ENCODE measurements at places on chromosomes 16 and 17. TPM values are rescaled to one million over a fixed set of nuclear protein-coding genes. Genes with fewer than 3 reads are reported as not detected.

DNA sequence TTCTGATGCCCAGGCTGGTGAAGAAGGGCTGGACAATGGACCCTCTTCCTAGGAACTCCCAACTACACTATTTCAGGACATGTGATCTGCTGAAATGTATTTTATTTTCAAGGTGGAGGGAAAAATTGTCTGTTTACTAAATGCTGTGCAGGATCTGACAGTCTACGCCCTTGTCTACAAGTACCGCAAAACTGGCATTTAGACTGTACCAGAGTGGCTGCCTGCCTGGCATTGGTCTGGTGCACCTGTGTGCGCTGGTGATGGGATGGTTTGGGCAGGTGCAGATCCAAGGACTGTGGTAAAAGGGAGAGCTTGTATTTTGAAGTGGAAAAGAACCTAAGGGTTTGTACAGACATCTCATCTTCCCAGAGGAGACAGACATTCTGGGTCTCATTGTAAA lies 79.7 kb downstream of the AIPL1 start:
- ATAC-seq: no peak

- no peak for ATAC-seq
Observed at GRCh38 chr17:6706499-6706898, 6.7 kb downstream of the SLC13A5 start.

Gene TMEM204
- 2.8 TPM for total RNA-seq

DNA sequence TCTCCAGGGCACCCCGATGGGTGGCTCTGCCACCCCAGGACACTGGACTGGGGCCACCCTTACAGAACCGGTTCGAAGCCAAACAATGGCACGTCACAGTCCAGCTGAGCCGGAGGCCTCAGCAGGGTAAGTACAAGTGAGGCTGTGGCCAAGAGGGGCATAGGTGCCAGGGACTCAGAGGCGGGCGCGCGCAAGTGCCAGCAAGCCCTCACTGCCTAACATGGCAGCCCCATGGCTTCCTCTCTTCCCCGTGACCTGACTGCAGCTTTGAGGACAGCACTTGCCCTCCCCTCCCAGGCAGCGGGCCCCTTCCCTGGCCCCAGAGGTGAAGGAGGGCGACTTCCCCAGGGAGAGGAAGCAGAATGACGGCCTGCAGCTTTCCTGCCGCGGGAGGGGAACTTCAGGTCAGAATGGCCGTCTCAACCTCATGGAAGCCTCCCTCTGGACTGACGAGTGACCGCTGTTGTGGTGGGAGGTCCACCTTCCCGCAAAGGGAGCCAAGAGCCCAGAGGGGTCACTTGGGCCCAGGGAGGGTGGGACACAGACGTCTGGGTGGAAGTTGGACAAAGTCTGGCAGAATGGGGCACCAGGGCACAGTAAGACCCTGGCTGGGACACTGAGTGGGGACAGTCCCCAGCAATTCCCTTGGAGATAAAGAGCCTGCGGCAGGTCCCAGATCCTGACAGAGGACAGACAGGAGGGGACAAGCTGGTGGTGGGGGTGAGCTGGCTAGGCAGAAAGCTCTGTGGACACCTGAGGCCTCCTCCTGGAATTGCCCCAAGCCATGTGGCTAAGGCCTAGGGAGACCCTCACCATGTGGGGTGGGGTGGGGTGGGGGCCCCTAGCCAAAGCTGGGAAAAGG lies 52.1 kb upstream of the TOB1 start:
- ATAC-seq: no peak

Gene TMEM238L
- 2.3 TPM for total RNA-seq

- no peak for ATAC-seq
Observed at GRCh38 chr17:46787478-46787877, 31.0 kb downstream of the WNT3 start.

Gene ATP2C2
- 6.9 TPM for total RNA-seq

GRCh38 chr17:77111934-77112296 lies 28.9 kb upstream of the SEC14L1 start:
- no peak for ATAC-seq

DNA sequence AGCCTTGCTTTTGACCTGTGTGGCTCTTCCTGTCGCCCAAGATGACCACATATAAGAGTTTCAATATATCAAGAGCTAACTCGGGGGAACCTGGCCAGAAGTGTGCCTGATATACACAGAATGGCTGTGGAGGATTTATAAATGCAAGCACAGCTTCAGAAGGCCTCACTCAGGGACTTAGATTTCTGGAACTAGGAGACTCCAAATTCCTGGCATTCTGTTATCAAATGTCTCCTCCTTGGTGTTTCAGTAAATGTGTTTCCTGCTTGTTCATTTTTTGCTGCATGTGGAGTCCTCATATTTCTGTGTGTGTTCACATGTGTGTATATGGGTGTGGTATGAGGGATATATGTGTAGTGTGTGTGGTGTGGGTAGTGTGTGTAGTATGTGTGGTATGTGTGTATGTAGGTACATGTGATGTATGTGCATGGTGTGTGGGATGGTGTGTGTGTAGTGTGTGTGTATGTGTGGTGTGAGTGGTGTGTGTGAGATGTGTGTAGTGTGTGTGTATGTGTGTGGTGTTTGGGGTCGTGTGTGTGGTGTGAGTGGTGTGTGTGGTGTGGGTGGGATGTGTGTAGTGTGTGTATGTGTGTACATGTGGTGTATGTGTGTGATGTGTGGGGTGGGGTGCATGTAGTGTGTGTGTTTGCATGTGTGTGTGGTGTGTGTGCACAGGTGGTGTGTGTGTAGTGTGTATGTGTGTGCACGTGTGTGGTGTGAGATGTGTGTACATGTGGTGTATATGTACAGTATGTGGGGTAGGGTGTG lies 981 bp upstream of the CD300H start:
- ATAC-seq: no peak

GRCh38 chr17:29444589-29444988 lies 54.4 kb downstream of the TAOK1 start:
- peak; percentile 59 for ATAC-seq

DNA sequence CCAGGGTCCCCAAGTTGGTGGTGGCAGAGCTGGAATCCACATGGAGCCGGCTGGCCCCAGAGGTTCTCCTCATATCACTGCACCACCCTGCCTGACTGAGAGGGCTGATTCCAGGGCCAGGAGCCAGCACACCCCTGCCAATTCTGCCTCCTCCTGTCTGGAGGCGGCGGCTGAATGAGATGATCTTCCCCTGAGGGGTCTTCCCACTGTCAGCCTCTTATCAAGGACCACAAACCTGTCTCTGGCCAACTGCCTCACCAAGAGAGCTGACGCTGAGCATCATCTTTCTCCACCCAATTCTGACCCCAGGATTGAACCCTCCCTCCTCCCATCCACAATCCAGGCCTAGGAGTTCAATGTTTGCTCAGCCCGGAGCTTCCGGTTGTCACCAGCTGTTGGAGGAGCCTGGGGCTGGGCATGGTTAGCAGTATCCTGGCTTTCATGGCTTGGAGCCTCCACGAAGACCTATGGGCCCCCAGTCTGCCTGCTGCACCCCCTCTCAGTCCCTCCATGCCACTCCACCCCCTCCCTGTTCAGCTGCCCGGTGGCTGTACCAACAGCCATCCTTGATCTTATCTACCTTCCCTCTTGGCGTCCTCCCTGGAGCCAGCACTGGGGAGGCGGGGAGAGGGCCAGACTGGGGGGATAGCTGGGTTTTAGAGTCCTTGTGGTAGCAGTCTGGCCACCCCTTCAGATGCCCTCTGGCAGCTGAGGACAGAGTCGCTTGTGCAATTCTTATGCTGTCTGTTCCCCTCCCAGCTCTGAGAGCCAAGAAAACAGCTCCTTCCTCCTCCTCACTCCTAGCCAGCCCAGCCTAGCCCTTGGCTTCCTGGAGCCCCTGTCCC lies 25.6 kb downstream of the ABCC3 start:
- peak; percentile 14 for ATAC-seq

Gene TBX6
- 3.6 TPM for total RNA-seq

DNA sequence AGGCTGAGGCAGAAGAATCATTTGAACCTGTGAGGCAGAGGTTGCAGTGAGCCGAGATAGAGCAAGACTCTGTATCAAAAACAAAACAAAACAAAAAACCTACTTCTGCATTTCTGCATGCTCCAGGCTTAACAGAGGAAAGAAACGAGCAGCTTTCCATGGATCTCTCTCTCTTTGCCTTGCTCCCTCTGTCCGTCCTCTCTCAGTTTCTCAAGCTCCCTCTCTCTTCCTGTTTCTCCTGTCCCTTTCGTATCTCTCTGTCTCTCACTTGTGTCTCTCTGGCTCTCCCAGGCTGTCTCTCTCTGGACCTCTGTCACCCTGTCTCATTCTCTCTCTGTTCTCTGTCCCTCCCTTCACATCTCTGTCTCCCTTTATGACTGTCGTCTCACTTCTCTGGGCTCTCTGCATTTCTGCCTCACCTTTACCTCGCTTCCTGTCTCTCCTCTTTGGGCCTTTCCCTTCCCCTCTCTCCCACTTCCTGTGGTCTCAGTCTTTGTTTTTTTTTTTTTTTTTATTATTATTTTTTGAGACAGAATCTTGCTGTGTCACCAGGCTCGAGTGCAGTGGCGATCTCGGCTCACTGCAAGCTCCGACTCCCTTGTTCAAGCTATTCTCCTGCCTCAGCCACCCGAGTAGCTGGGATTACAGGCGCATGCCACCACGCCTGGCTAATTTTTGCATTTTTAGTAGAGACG lies 4.1 kb upstream of the PITPNA start:
- ATAC-seq: no peak

- no peak for ATAC-seq
Observed at GRCh38 chr16:25951999-25952398, 260.2 kb downstream of the HS3ST4 start.

GRCh38 chr17:80630560-80631120 lies 86.0 kb downstream of the RPTOR start:
- no peak for ATAC-seq

- peak; percentile 69 for ATAC-seq
Observed at GRCh38 chr16:68265078-68265920, 973 bp downstream of the SLC7A6 start.

- no peak for ATAC-seq
Observed at GRCh38 chr17:43126911-43127290, 1.7 kb upstream of the BRCA1 start.

- peak; percentile 88 for ATAC-seq
Observed at GRCh38 chr16:81661082-81661481, 118.0 kb upstream of the PLCG2 start.

Gene SCIMP
- 0.72 TPM for total RNA-seq

GRCh38 chr17:48478224-48479013 lies 48.4 kb upstream of the SKAP1 start:
- ATAC-seq: no peak

GRCh38 chr16:15976225-15976812 lies 26.9 kb downstream of the ABCC1 start:
- ATAC-seq: peak; percentile 59

Gene KRTAP4-1
- total RNA-seq: not detected

DNA sequence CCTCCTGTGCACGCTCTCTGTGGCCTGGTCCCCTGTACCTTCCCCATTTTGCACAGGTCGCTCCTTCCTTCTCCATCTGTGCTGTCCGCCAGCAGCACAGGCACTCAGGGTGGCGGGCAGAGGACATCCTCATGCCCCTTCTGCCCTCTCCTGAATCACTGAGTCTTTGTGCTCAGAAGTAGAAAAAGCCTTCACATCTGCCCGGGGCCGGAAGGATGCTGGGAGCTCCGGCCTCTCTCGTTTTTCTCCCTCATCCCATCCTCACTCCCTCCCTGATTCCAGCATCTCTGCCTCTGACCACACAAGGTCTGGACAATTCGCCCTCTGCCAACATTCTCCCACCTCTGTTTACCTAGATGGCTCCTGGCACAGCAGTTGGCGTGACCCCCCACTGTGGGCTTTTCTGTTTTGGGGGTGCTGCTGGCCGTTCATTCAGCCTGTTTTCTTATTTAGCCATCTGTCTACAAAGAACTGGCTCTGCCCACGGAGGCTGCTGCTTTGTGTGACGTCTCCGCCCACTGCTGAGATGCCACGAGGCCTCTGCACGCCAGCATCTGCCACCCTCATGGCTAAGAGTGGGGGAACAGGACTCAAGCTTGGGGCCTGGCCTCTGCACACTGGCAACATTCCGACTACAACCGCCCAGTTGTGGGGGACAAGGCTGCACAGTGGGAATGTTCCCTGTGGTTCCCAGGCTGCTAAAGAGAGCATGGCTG lies 36.7 kb downstream of the SEC14L5 start:
- no peak for ATAC-seq

- ATAC-seq: no peak
Observed at GRCh38 chr17:30292286-30292858, 628 bp upstream of the BLMH start.

GRCh38 chr17:68301438-68301959 lies 10.2 kb downstream of the ARSG start:
- peak; percentile 51 for ATAC-seq

DNA sequence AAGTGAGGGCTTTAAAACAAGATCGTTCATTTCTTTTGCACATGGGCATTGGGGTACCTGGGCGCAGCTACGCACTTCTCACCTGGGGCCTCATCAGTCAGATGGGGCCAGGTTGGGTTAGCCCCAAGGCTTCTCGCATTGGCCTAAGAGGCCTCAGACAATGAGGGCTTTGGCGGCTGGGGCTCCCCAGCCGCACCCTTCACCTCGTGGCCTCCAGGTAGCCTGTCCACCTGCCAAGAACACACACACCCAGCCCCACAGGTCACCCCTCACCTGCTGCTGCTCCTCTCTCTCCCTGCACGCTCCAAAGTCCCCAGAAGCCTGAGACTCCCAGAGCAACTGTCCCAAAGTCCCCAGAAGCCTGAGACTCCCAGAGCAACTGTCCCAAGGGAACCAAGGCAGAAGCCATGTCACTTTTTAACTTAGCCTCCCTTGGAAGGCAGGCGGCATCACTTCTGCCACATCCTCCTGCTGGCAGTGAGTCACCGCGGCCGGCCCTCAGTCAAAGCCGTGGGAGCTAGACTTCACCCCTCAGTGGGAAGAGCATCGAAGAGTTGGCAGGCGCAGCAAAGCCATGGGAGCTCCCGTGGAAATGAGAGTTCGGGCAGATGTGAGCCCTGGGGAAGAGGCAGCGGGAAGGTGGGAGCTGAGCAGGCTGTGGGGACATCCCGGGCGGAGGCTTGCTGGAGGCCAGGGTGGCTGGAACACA lies 78.9 kb upstream of the PLCG2 start:
- no peak for ATAC-seq

Gene ABCC6
- 0.08 TPM for total RNA-seq

GRCh38 chr16:73703891-73704290 lies 592.7 kb upstream of the PSMD7 start:
- ATAC-seq: no peak

Gene ENO3
- 1.5 TPM for total RNA-seq

DNA sequence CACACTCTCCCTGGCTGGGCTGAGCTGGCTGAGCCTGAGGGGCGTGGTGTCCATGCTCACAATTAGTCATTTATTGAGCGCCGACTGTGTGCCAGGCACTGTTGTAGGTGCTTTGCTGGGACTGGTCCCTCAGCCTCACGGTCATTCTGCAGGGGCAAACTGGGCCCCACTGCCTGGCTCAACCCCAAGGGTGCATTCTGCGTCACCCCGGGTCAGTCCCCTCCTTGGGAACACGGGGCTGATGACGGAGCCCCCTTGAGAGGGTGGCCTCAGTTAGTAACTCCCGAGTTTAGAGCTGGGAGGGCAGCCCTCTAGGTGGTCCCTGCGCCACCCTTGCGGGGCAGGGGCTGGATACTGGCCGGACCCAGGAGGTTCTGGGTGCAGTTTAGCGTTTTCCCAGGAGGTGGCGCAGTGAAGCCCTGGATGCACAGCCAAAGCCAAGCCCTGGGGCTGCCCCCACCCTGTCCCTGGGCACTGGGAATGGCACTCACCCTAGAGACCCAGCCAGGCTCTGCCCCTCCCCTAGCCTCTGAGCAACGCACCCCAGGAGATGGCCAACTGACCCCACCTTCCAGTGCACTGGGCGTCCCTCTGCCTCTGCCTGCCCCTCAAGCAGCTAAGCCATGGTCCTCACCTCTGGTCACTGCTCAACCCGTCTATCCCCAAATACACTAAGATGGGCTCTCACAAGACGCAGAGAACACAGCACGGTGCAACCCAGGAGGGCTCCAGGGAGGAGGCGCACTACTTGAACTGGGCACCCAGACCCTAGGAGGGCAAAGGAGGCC lies 243.2 kb upstream of the GSE1 start:
- ATAC-seq: peak; percentile 38

GRCh38 chr17:77645072-77646045 lies 313.1 kb upstream of the TNRC6C start:
- no peak for ATAC-seq
